ENCODE measurements at places on chromosomes 16 and 17.

DNA sequence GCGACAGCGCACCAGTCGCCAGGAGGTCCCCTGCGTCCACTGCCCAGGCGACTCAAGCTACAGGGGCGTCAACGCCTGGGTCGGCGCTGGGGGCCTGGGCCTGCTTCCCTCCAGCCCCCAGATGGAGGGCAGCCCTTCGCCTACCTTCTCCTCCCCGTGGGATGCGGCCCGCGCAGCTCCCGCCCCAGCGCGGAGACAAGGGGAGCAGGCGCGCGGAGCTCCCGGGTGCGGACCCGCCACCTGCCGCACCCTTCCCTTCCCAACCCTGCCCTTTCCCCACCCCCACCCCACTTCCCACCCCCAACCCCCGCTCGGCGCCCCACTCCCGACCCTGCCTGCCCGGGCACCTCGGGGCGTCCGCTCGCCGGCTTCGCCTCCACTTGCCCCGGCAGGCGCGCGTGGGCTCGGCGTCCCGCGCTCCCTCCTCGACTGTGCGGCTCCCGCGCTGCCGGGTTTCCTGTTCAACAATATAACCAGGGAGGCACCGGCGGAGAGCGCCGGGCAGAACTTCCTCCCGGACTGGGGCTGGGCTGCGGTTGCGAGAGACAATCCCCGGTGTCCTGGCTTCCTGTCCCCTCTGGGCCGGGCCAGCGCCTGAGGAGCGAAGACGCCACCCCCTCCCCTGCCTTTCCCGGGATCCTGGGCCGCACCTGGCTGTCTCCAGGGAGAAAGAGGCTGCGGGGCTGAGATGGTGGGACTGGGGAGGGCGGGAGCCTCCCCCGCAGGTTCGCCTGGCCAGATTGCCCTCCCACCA lies at the start of gene ARHGAP27:
TSS of gene ARHGAP27 (minus strand) at position 466 of the 754 bp plus-strand sequence. CDS start 2,591 bp downstream, outside the sequence.
- peak; percentile 43 for DNase-seq

- no peak for DNase-seq
Measured at GRCh38 chr17:21250854-21251253, 2.4 kb downstream of the NATD1 start.

DNA sequence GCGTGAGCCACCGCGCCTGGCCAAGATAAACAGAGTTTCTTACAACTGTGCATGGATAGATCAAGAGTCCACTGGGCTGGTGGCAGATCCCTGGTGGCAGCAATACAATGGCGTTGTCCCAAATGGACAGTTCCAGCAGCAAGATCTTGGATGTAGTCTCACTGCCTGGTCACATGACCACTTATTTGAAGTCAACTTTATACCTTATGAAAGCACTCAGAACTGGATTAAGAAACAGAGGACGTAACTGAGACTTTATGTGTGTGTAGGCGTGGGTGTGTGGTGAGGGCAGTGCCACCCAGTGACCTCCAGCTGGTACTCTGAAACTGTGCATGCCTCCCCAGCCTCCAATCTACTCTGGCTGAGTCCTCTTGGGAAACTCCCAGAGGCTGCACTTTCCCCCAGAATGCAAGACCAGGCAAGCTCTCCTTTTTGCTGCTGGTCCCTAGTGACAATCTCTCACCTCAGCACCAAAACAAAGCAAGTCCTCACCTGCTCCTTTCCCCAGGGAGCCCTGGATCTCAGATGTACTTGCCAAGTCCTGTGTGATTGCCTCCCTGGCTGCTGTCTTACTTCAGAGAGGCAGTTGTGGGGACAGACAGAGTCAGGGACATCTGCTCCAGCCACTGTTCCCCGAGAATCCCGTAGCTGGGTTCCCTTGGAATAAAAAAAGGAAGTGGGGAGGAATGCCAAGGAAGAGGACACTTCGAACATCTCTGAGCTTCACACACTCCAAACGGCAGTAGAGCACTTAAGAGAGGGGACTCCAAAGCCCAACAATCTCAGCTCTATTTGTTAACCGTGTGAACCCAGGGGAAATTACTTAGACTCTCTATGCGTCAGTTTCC lies 11.7 kb upstream of the ST6GALNAC2 start:
- peak; percentile 50 for DNase-seq

- DNase-seq = no peak
Measured at GRCh38 chr17:12068946-12069345, 48.3 kb downstream of the MAP2K4 start.

GRCh38 chr17:66485309-66485947 lies 183.0 kb downstream of the PRKCA start:
- DNase-seq = no peak

DNA sequence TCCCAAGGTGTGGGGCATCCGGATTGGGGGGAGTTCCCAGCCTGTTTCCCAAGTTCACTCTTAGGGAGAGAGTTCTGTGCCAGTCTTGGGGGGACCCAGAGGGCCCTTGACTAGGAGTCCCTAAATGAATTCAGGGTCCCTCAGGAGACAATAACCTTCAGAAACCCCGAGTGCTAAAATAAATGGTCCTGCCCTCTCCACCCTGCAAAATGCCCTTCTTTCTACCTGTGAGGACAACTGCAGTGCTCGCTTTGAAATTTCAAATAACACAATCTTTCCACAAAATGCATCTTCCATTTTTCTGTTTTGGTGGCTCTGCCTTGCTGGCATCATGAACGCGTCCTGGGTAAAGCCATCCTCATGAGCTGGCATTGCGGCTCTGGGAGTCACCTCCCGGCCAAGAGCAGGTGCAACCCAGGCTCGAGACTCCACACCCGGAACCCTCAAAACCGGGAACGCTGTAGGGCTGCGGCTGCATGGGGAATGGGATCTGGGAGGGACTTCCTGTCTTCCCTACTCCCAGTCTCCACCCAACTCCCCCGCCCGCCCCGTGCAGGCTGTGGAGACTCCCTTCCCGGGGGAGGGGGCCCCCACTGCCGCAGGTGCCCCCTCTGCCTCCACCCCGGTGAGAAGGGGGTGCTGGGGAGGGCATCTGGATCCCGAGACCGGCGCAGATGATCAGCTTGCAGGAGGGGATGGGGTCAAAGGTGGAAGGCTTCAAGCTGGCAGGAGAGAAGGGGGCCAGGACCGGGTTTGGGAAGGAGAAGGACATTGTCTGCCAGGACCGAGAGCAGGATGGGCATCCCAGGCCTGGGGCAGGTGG lies at the start of gene ZNF205:
TSS of gene ZNF205 (plus strand) at position 529 of the 823 bp plus-strand sequence. CDS start 845 bp downstream, outside the sequence.
- DNase-seq = no peak

DNA sequence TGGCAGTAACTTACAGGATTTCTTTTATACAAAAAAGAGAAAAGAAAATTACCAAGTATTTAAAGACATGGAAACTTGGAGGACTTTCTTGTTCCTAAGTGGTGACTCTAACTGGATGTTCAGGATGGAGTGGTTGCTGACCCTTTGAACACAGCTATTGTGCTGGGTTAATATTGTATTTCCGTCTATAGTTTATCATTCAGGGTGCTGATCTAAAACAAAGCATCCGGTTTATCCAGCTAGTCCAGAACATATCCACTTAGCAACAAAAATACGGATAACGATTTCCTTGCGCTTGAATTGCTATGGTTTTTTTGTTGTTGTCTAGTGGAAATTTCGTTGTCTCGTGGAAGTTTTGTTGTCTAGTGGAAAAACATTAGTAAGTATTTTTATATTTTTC lies 38.2 kb downstream of the SNTB2 start:
- no peak for DNase-seq

GRCh38 chr16:5478036-5478435 lies 380.4 kb upstream of the EEF2KMT start:
- no peak for DNase-seq

- no peak for DNase-seq
Measured at GRCh38 chr17:44283344-44284023, 15.5 kb upstream of the SLC4A1 start.

DNA sequence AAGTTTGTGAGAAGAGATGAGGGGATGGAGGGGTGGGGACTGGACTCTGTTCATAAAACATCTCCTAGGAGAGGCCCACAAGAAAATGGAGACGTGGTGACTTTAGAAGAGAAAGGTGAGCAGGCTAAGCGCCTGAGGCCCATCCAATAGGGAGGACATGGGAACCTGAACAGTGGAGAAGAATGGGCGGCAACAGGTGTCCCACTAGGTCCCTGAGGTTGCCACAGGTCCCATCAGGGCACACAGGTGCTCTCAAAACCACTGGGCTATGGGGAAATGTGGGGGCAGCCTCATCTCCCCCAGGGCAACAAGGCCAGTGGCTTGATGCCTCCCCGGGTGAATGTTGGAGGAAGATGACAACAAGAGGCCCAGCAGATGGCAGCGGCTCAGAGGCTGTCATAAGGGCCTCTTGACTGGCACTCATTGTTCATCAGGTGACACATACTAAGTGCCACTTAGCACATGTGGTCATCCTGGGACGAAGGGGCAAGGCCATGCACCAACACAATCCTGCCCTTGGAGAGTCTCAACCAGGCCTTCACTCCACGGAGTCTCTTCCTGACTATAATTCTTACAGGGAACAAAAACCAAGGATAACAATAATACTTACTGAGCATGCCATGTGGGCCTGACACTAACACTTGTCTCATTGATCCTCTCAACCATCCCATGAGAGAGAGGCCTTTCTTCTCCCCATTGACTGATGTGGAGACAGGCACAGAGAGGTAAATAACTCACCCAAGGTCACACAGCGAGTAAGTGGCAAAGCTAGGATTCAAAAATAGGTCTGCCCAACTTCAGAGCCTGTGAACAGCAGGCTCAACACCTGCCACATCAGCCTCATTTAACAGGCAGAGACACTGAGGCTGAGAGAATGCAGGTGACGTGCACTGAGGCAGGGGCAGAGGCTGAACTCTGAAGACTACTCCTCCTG lies 38.0 kb downstream of the CUEDC1 start:
- DNase-seq = peak; percentile 26

GRCh38 chr16:12255919-12256665 lies 279.6 kb downstream of the SNX29 start:
- no peak for DNase-seq

- no peak for DNase-seq
Measured at GRCh38 chr17:887551-888209, 91.9 kb downstream of the NXN start.

GRCh38 chr16:81544700-81545271 lies 100.2 kb downstream of the CMIP start:
- DNase-seq = no peak

DNA sequence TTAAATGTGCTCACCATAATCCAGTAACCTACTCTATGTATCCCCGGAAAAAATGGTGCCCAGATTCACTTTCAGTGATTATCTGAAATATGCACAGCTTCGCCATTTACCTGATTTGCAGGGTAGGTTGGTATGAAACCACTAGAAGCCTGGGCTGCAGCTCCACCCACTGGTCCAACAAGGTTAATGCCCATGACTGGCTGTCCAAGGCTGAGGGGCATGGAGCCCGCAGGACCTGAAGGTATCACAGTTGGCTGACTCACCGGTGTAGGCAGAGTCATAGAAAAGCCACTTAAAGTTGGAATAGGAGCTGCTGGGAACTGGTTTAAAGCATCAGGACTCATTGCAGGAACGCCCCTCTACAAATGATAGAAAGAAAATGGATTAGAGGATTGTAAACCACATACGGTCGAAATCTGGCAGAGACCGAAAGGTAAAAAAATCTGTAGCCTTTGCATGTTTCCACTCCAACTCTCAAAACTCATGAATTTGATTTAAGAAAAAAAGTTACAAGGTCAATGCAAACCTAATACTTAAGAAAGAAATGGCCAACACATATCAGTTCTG lies 38.6 kb downstream of the SYNRG start:
- peak; percentile 14 for DNase-seq

- no peak for DNase-seq
Measured at GRCh38 chr17:58960068-58960467, 146.6 kb downstream of the TRIM37 start.

- DNase-seq = no peak
Measured at GRCh38 chr17:2903193-2903974, 107.1 kb downstream of the RAP1GAP2 start.

- no peak for DNase-seq
Measured at GRCh38 chr17:30413109-30413508, 34.4 kb downstream of the CPD start.

DNA sequence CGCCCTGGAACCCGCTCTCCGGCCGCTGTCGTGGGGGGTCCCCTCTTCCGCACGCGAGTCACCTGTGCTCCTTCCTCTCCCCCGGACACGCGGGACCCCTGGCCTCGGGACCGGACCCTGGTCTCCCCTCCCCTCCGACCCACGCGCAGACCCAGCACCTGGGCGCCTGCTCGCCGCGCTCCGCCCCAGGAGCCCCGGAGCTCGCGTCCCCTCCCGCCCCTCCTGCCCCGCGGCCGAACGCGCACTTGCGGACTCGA lies 762 bp downstream of the RAB40B start:
- no peak for DNase-seq

GRCh38 chr16:23113185-23113584 lies 36.1 kb downstream of the USP31 start:
- no peak for DNase-seq

GRCh38 chr17:76687298-76688164 lies 23.2 kb downstream of the MXRA7 start:
- no peak for DNase-seq
